ENCODE measurements at places on chromosomes 7 and 10.
A peak's percentile ranks its signal among the peaks of the same experiment; 100 is the strongest.

DNA sequence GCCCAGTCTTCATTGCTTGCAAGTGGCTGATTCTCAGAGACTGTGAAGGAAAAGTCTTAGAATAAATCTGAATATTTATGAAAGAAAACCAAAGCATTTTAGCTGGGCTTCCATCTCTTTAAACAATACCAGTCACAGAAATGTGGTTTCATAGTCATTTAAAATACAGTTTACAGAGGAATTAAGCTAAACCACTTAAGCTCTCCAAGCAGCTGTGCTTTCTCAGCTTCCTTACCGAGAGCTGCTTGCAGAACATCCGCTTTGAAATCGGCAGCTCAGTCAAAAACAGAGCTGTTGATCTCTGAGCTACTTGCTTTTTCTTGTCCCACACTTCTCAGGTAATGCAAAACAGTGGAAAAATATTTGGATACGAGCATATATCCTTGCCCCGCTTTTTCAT, 134.5 kb downstream of the DYNC1I1 start:
- DNase-seq = no peak

GRCh38 chr10:124166431-124167125, 73.2 kb upstream of the CHST15 start:
- DNase-seq = no peak

- DNase-seq = no peak
These were observed 91.6 kb downstream of the ELMO1 start for GRCh38 chr7:37356911-37357636.

DNA sequence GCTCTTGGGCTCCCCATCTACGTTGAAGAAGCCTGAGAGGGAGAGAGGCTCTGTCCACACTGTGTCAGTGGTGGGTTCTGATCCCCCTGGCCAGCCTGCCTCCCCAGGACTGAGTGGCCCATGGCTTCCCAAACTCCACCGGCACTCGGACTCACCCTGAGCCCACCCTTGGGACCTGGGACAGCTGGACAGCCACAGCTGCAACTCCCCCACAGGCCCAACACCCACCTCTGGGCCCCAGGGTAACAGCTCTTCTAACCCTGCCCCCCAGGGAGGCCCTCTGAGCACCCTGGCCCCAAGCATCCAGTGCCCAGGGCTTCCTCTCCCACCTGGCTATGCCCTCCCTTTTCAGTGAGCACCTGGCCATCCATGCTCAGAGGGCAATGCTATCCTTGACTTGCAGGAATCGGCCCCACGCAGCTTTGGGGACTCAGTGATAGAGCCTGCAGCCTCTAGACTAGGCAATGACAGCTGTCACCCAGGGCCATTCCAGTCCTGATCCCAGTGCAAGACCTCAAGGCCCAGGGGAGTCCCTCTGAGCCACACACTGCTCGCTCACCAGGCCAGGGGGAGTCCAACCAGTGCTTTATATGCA, 17.9 kb downstream of the OGDHL start:
- no peak for DNase-seq

DNA sequence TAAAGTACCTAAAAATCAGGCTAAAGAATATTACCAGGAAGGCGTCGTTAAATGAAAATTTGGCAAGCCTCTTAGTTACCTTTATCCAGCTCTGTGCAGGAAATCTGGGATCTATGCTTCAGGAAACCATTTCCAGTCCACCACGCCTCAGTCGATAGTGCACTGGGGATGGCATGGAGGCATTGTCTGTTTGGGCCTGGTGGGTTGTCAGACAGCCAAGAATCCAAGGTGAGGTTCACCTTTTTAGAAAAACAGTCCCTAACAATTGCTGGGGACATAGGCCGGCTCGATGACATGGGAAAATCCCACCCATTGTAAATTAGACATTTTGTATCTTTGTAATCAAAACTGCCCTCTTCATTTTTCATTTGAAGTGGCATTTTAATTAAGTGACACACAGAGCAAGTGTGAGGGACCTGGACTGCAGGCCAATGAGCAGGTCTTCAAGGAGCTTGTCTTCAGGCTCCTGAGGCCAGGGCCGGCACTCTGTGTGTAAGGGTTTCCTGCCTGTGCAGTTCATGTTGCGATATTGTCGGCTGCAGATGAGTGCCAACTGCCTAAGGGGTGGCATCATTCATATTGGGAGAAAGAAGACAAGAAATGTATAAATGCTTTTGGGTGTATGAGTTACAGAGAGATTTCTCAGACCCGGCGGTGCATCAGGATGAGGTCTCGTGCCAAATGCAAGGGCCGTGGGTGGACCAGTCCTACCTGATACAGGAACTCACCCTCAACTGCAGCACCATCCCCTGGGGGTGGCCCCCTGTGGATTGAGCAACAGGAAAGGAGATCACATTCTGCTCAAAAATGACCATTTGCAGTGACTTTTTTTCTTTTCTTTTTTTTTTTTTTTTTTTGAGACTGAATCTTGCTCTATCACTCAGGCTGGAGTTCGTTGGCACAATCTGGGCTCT, 80.8 kb downstream of the PTPRE start:
- no peak for DNase-seq

GRCh38 chr7:1392556-1392955, 66.7 kb downstream of the MICALL2 start:
- DNase-seq = no peak

DNA sequence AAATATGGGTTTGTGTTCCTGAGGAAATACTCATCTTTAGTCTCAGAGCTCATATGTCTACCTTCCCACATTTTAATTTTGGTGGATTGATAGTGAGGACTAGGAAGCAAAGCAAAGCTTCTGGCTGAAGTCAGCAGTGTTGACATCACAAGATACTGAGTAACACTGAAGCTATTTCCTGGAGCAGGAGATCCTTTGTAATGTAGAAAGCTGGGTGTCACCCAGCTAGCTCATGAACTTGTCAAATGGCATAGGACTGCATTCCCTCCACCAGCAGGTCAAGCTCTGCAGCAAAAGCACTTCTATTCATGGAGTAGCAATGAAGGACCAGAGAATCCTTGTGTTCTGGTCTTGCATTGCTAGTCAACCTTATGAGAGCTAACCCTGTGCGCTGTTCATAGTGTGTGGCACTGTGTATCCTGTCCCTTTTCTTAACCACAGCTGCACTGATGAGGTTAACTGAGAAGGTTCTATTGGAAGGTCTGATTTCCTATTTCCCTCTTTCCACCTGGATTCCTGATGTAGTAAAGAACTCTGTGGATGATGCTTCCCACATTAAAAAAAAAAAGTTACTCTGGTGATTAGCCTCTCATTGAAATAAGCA, 94.8 kb upstream of the ZNF804B start:
- DNase-seq = peak; percentile 84

DNA sequence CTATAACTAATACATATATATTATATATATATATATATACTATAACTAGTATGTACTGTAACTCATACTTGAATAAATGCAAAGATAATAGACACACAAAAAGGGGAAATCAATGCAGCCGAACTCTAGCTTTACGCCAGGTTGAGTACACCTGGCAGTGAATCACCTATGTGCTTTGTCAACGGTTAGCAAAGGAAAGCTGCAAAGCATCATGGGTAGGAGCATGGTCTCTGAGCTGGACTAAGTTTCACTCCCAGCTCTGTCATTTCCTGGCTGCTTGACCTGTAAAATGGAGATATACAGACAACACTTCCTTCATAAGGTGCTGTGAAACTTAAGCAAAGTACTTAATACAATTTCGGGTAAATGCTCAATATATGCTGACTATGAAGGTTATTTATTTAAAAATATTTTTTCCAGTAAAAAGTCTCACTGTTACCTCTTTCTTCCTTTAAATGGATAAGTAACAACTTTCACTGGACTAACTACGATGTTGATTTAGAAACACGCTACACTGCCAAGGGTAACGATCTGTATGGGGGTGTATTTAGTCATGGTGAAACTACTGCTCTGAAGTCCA, 61.7 kb upstream of the ITGA8 start:
- no peak for DNase-seq

DNA sequence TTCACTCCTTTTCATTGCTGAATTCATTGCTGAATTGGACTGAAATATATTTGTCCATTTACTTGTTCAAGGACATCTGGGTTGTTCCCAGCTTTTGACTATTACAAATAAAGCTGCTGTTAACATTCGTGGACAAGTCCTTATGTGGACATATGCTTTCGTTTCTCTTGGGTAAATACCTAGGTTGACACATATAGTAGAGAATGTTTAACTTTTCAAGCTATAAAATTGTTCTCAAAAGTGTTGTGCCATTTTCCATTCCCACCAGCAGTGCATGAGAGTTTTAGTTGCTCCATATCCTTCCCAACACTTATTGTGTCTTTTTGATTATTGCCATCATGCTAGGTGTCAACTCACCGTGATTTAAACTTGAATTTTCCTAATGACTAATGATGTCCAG, 17.5 kb upstream of the CPVL start:
- no peak for DNase-seq

DNA sequence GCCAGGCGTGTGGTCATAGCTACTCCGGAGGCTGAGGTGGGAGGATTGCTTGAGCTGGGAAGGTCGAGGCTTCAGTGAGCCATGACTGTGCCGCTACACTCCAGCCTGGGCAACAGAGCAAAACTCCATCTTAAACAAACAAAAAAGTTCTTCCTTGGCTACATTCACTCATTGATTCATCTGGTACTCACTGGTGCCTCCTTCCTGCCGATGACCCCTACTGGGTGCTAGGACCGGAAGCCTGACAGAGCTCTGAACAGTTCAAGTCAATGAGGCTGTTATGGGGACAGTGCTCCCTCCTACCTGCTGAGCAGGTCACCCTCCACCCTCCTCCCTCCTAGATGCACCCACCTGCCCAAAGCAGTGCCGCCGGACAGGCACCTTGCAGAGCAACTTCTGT, 4.9 kb downstream of the PCOLCE start:
- no peak for DNase-seq

DNA sequence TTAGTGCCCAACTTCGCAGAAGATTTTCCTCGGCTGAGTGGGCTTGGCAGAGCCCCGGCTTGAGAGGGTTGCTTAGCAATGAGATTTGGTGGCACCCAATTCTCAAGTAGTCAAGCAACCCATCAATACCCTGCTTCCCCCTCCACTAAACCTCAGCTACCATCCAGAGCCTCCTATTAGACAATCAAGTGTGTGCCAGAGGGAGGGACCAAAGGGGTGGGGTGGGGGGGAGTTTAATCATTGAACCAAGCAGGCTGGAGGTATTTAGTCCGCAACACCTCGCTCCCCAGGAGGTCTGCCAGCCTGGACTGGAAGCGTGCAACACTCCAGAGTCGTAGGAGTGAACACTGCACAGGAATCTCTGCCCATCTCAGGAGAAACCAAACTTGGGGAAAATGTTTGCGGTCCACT, at the start of gene HKDC1:
TSS of gene HKDC1 (plus strand) at position 292 of the 411 bp plus-strand sequence. CDS start at position 396, 104 bp downstream.
- no peak for DNase-seq

DNA sequence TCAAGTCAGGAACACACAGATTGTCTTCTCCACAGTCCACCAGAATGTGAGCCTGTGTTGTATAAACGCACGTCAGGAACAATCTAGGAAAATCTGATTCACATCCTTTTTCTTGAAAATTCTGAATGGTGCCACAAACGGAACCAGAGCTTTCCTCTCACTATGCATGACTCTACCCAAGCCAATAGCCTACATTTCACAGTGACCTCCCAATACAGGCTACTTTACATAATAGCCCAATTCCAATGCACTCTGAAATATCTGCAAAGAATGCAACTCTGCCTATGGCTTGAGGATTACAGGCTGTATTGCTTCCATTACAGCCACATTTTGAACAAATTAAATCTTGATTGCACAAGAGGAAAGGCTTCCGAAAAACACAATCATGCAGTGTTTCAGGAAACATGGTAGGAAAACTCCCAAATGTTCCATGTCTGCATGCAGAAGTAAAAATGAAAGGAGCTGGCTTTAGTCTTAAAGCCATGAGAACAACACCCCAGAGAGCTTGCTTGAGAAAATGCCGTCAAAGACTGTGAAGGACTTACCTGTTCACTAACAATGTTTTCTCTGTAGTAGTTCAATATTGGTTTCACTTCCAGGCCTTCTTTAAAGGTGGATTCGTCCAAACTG, 113.9 kb downstream of the ITGA8 start:
- no peak for DNase-seq

DNA sequence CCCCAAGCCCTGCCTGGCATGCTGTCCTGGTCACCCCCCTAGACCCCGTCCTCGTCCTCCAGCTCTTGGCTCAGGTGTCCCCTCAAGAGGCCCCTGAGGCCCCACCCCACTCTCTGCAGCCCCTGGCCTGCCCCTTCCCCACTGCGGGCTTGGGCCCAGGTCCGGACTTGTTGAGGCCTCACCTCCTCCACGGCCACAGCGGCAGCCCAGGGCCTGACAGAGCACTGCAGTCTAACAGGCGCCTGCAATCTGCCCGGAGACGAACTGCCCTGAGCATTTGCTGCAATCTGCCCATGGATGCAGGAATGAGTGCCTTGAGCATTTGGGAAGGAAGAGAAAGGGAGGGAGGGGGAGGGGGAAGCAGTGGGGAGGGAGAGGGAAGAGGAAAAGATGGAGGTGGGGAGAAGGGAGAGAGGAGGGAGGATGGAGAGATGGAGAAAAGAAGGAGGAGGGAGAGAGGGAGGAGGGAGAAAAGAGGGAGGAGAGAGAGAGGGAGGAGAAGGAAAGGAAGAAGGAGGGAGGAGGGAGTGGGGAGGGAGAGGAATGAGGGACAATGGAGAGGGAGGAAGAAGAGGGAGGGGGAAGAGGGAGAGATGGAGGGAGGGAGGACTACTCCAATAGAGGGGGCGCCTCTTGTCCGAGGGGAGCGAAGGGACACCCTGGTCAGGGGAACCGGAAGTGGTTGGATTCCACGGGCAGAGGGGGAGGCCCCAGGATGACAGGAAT, 73.9 kb downstream of the PDGFA start:
- no peak for DNase-seq

- no peak for DNase-seq
These were observed 1254.9 kb upstream of the LRRN3 start for GRCh38 chr7:109836016-109836415.

DNA sequence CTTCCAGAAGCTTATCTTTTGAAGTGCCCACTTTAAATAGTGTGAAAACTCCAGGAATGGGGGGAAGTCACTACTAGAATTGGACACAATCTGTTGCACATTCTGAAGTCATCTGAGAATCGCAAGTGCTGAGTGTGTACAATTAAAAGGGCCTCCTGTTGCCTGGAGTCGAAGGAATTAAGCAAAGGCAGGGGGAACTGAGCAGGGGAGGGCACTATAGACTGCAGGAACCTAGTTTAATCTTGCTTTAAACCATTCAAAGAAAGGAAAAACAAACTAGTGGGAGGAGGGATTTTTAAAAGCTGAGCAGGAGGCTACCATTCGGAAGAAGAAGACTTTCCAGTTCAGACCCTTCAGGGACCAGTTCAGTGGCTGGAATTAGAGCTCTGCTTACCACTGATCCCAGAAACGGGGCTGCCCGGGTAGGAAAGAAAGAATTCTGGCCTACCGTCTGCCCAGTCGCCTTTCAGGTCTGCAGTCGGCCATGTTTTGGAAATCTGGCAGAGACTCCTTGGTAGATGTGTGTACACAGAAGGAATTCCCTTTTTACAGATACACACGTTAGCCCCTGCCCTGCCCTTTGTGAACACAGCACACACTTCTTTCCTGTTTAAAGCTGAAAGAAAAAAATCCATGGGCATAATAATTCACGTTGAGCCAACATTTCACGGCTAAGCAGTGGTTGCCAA, 610.6 kb upstream of the FOXK1 start:
- DNase-seq = no peak

DNA sequence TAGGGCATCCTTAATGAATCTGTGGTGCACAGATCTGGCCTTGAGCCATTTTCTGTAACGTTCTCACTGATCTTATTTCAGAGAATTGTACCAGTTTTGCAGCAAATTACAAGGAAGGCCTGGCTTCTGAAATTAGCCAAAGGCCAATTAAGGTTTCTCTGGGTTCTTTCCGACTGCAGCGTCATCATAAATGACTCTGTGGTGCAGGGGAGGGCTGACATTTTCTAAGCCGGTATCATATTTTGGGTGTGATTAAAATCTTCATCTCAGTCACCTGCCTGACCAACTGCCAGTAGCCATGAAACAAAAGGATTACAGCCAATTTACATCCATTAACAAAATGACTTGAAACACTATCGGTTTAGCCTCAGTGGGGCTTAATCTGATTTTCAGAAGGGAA, 363.7 kb downstream of the ADRA2A start:
- no peak for DNase-seq
